T-cell (primary cell): ENCODE measurements at places on chromosomes 12 and 14. TPM values are rescaled to one million over a fixed set of nuclear protein-coding genes. Genes with fewer than 3 reads are reported as not detected.

DNA sequence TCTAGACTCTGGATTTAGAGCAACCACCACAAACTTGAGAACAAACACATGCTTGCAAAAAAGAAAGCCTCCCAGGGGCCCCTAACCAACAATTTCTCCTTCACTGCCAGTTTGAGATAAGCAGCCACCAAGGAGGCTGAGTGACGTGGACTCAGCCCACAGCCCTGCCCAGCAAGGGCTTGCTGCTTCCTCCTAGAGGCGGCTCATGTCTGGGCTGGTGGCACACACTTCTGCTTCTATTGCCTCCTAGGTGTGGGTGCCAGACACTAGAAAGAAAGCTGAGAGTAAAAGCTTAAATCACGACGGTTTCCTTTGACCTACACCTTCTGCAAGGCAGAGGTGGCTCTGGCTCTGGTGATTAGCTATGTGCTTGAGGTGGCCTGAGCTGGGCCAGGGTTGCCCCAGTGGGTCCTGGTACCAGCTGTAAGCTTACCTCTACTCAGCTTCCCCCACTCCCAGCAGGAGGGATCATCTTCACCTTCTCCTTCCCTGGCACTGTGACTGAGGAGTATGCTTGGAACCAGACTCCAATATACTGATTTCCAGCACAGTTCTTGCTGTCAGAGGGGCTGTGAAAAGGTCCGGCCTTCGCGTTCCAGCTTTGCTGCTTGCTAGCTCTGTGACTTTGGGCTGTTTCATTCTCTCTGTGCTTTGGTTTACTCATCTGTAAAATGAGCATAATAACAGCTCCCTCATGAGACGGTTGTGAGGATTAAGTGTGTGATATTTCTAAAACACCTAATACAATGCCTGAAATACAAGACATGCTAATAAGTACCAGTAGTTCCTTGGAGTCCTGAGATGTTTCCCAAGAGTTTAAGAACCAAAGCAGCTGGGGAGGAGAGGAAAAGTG lies 89.7 kb upstream of the PARP11 start:
- no peaks in the 10 kb centered on the region for H3K27me3 ChIP-seq
- H3K4me3 ChIP-seq: no peak overlapping the region
- H3K36me3 ChIP-seq: no peaks in the 10 kb centered on the region
- H3K4me1 ChIP-seq: peaks cover 18% of the 10 kb centered on the region
- peak; percentile 85 for DNase-seq

GRCh38 chr12:68815232-68815927 lies 7.4 kb downstream of the MDM2 start:
- H3K4me1 ChIP-seq: peaks cover 5% of the 10 kb centered on the region
- no peaks in the 10 kb centered on the region for H3K27me3 ChIP-seq
- H3K27ac ChIP-seq: peak overlapping the region; percentile 16
- H3K4me3 ChIP-seq: no peak overlapping the region
- no peak for DNase-seq

GRCh38 chr12:1059162-1059561 lies 68.1 kb downstream of the ERC1 start:
- H3K4me1 ChIP-seq: no peaks in the 10 kb centered on the region
- DNase-seq: no peak
- no peak overlapping the region for H3K27ac ChIP-seq
- no peaks in the 10 kb centered on the region for H3K36me3 ChIP-seq
- no peaks in the 10 kb centered on the region for H3K27me3 ChIP-seq
- H3K4me3 ChIP-seq: no peak overlapping the region

DNA sequence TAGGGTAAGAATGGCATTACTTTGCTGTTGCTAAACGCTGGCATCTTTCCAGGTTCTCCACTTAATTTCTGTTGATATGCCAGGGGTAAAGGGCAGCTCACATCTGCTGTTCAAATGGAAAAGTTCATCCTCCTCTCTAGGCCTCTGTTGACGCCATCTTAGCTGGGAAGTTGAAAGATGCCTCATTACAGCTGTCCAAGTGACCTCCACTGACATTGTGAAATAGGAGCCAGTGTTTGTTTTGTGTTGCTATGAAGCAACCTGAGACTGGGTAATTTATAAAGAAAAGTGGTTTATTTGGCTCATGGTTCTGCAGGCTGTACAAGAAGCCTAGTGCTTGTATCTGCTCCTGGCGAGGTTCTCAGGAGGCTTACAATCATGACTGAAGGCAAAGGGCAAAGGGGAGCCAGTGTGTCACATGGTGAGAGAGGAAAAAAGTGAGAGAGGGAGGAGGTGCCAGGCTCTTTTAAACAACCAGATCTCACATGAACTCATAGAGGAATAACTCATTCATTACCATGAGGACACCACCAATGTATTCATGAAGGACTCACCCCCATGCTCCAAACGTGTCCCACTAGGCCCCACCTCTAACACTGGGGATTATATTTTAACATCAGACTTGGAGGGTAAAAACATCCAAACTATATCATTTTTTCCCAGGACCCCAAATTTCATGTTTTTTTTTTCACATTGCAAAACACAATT lies 3.2 kb upstream of the ADAM21 start:
- no peaks in the 10 kb centered on the region for H3K36me3 ChIP-seq
- H3K4me3 ChIP-seq: no peak overlapping the region
- DNase-seq: no peak
- no peak overlapping the region for H3K27ac ChIP-seq
- no peaks in the 10 kb centered on the region for H3K4me1 ChIP-seq

DNA sequence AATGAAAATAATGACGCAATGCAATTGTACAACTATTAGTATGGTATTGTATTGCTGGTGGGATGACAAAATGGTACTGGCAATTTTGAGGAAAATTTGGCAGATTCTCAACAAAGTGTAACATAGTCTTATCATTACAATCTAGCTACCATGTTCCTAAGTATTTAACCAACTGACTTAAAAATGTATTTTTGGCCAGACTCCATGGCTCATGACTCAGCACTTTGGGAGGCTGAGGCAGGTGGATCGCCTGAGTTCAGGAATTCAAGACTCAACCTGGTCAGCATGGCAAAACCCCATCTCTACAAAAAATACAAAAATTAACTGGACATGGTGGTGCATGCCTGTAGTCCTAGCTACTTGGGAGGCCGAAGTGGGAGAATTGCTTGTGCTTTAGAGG lies 1409.5 kb downstream of the AACS start:
- H3K27ac ChIP-seq: no peak overlapping the region
- no peaks in the 10 kb centered on the region for H3K27me3 ChIP-seq
- DNase-seq: no peak
- no peaks in the 10 kb centered on the region for H3K4me1 ChIP-seq

- no peaks in the 10 kb centered on the region for H3K4me1 ChIP-seq
- DNase-seq: no peak
- H3K27me3 ChIP-seq: no peaks in the 10 kb centered on the region
- H3K4me3 ChIP-seq: no peak overlapping the region
Measured at GRCh38 chr14:61997161-61997560, 234.9 kb downstream of the SNAPC1 start.

- no peak overlapping the region for H3K27ac ChIP-seq
- DNase-seq: no peak
- H3K4me3 ChIP-seq: no peak overlapping the region
- H3K36me3 ChIP-seq: no peaks in the 10 kb centered on the region
- H3K27me3 ChIP-seq: no peaks in the 10 kb centered on the region
Measured at GRCh38 chr14:65115615-65116014, 13.3 kb upstream of the MAX start.

DNA sequence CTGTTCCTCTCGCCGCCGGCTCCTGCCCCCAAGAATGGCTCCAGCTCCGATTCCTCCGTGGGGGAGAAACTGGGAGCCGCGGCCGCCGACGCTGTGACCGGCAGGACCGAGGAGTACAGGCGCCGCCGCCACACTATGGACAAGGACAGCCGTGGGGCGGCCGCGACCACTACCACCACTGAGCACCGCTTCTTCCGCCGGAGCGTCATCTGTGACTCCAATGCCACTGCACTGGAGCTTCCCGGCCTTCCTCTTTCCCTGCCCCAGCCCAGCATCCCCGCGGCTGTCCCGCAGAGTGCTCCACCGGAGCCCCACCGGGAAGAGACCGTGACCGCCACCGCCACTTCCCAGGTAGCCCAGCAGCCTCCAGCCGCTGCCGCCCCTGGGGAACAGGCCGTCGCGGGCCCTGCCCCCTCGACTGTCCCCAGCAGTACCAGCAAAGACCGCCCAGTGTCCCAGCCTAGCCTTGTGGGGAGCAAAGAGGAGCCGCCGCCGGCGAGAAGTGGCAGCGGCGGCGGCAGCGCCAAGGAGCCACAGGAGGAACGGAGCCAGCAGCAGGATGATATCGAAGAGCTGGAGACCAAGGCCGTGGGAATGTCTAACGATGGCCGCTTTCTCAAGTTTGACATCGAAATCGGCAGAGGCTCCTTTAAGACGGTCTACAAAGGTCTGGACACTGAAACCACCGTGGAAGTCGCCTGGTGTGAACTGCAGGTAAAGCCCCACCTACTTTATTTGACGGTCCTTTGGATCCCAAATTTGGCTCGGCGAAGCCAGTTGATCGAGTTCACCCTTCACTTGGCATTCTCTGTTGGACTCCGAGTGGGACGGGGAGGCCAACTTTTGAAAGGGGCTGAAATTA lies 1.5 kb downstream of the WNK1 start:
- H3K4me1 ChIP-seq: peaks cover 23% of the 10 kb centered on the region
- no peak for DNase-seq
- H3K27me3 ChIP-seq: no peaks in the 10 kb centered on the region
- no peaks in the 10 kb centered on the region for H3K36me3 ChIP-seq
- peak overlapping the region; percentile 82 for H3K27ac ChIP-seq

DNA sequence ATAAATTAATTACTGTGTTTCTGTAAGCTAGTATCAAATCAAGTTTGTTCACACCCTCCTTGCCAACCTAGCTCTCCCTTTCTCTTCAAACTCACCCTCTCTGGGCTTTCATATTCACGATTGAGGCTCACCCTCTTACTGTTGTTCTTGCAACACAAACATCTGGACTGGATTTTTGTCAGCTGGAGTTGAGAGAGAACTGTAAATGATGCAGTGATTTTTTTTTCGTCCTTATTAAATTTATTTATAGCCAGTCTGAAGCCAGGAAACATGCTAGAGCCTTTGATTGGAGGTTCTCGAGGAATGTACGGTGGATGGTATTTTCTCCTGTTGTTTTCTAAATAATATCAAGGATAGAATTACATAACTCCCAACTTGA lies 485.1 kb downstream of the ZFP36L1 start:
- no peak for DNase-seq
- H3K36me3 ChIP-seq: no peaks in the 10 kb centered on the region
- H3K27me3 ChIP-seq: no peaks in the 10 kb centered on the region
- H3K4me1 ChIP-seq: no peaks in the 10 kb centered on the region

- DNase-seq: no peak
- H3K4me1 ChIP-seq: peaks cover 10% of the 10 kb centered on the region
- no peaks in the 10 kb centered on the region for H3K36me3 ChIP-seq
- H3K27ac ChIP-seq: no peak overlapping the region
- H3K27me3 ChIP-seq: no peaks in the 10 kb centered on the region
Measured at GRCh38 chr12:1688086-1688710, 2.7 kb upstream of the ADIPOR2 start.

The SYT1 gene
- 0.09 TPM for total RNA-seq

The CNTN1 gene
- not detected for total RNA-seq

The BCL2L14 gene
- 1.1 TPM for total RNA-seq
